ENCODE measurements at places on chromosomes 7 and 10. TPM values are rescaled to one million over a fixed set of nuclear protein-coding genes. Genes with fewer than 3 reads are reported as not detected.

DNA sequence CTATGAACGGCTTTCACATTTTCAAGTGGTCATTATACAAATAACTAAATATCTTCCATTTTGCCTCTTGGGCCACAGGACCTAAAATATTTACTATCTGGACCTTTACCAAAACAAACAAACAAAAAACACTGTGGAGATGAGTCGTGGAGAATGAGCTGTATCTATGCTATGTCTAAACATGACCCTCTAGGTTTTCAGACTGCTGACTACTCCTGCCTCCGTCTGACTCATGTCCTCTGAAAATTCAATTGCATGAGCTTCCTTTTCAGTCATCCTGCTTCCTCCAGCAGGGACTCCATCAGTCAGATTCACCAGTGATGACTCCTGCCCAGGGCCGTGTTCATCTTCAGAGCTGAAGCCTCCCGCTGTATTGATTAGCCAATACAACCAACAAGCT is 96.8 kb downstream of the COL28A1 start:
- DNase-seq: no peak

DNA sequence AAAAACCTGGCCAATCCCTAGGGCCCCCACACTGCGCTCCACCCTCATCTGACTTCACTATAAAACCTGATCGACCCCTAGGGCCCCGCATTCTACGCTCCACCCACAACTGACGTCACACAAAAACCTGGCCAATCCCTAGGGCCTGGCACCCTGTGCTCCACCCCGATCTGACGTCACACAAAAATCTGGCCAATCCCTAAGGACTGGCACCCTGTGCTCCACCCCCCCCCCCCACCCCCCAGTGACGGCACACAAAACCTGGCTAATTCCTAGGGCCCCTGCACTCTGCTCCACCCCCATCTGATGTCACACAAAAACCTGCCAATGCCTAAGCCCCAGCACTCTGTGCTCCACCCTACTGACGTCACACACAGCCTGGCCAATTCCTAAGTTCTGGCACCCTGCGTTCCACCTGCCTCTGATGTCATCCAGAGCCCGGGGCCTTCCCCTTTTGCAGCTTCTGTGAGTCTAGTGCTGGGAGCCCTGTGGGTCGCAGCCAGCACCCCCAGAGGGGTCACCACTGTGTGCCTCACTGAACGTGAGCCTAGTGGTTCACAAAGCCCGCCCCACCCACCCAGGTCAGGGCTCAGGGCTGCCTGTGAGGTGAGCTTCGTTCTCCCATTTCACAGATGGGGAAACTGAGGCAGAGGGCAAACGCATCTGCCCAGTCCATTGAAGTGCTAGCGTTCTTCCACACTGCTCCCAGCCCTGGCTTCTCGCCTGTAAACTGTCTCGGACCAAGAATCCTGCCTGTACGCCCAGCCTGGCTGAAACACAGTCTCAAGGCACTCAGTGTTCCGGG is 40.6 kb downstream of the MICALL2 start:
- DNase-seq: no peak

GRCh38 chr10:36681751-36682632 is 443.4 kb upstream of the ANKRD30A start:
- DNase-seq: no peak

DNA sequence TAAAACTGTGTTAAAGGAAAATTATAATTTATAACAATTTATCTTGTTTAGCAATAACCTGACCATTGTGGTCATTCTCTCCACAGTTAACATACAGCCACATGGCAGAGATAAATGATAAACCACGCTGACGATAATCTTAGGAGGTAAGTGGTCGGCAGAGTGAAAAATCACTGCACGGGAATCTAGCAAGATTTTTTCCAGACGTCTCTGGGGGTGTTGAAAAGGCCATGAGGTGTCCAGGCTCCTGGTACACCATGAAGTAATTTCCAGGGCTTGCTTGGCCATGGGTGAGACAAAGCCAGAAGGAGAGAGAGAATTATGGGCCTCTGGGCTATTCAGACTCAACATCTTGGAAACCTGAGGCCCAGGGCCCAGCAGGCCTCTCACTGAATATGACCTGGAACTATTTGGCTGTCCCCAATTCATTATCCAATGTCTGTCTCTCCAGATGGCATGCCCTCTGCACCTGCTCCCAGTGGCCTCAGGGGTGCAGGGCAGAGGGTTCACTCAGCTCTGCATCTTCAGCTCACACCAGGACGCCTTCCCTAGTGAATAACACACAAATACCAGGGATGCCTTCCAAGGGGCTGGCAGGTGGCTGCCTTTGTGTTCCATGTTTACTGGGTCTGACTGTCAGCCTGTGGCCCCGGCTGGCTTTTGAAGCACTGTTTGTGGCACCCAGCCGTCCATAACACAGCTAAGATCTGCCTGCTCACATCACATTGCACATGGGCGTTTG is 590.4 kb upstream of the PFKP start:
- DNase-seq: no peak

- DNase-seq: no peak
These were observed 15.4 kb upstream of the CTBP2 start for GRCh38 chr10:125175807-125176206.

DNA sequence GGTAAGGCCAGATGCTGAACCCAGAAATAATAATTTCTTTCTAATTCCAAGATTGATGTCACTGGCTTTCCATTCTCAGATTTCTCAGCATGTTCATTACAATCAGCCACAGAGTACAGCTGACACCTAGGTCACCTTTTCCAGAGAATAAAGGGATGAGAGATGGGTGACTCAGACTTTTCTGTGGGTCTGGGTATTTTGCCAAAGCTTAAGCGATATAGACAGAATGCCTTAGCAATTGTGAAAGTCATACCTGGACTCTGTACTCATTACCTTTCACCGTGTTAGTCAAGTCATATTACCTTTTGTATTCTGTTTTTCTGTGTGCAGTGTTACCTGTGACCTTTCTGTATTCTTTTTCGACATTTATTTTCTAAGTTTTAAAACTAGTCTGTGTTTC is 10.6 kb upstream of the PRTFDC1 start:
- DNase-seq: no peak

DNA sequence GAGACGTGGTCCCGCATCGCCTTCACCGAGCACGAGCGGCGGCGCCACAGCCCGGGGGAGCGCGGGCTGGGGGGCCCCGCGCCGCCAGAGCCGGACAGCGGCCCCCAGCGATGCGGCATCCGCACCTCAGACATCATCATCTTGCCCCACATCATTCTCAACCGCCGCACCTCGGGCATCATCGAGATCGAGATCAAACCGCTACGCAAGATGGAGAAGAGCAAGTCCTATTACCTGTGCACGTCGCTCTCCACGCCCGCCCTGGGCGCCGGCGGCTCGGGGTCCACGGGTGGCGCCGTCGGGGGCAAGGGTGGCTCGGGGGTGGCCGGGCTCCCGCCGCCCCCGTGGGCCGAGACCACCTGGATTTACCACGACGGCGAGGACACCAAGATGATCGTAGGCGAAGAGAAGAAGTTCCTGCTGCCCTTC is 737 bp downstream of the CNNM2 start:
- peak; percentile 32 for DNase-seq

- DNase-seq: no peak
These were observed 2.3 kb upstream of the FZD9 start for GRCh38 chr7:73431041-73431835.

DNA sequence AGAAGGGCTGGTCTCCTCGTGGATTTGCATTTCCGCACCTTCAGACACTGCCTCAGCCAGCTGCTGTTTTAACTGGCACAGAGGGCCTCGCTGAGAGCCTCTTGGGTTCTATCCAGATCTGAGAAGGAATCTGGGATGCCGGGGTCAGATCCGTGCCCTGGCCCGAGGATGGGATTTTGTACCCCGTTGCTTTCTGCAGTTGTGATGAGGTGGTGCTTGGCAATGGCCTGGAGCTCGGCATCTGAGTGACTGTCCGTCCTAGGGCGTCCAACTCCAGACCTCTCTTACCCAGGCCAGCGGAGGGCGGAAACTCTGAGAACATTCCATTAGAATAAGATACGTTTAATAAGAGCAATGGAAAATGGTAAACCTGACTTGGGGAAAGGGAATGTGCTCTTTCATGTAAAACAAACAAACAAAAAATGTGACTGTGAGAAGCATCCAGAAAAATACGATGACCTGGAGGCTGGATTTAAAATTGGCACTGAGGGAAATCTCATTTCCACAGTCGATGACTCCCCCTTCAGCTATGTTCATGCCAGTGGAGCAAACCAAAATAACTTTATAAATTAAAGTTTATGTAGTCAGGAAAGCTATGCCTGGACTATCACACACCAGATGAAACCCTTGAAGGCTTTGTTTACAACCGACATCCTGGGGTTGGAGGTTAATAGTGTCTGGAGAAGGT is 39.6 kb downstream of the GRK5 start:
- DNase-seq: no peak

DNA sequence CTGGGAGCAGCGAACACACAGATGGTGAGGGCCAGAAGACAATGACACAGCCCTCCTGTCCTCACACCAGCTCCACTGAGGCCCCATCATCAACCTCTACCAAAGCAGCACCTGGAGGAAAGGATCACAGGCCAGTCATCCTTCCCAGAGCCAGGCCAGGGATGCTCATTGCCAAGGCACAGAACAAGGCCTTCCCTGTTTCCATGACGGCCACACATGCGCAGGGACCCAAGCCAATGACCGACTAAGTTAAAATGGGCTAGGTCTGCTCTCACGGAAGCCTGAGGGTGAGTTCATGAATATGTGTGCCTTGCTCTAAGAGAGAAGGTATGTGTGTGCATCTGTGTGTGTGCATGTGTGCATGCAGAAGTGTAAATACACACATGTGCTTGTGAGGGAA is 39.6 kb downstream of the COBL start:
- DNase-seq: no peak

DNA sequence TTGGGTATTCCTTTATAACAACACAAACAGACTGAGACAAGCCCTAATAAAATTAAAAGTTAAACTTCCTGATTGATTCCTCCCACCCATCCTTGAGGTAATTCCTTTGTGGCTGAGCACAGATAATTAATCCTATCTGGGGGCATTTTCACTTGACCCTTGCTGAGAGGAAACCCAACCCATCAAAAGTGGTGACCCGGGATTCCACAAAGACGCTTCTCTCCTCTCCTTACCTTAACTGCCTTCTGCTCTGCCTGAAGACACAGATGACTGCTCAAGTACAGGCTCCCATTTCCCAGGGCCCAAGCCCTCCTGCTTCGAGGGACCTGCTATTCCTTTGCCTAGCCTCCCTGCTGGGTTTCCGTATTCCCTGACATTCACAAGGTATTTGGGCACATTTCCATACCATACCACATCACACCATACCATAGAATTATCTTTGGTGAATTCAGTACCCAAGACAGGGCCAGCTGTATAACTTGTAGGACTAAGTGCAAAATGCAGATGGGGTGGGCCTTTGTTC is 9.8 kb upstream of the MAPK8 start:
- no peak for DNase-seq

DNA sequence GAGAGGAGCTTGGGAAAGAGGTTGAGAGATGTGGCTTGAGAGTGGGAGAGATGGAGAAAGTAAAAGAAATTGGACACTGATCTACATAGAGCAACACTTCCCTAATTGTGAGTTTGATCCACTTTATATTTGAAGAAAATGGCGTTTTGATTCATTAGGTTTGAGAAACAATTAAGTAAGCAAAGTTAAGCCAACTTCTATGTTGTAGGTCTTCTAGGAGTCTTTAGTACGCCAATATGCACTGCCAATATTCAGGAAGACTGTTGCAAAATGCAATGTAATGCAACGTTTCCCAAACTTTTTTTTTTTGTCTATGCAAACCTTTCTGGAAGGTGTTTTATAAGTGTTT is 7.0 kb upstream of the PRTFDC1 start:
- DNase-seq: no peak

DNA sequence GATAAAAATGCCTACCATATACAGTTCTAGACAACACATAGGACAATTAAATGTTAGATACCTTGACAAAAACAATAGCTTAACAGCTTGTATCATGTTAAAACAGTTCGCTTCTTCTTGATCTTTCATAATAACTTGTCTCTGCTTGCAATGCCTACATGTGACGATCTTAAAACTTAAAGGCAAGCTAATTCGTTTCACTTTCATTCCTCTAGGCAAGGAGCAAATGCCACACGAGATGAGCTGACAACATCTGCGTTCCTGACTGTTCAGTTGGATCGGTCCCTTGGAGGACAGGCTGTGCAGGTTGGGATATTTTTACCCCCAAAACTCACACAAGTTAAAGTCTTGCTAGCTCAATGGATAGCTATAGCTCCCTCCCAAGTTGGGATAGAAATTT is 51.6 kb upstream of the ARL4A start:
- peak; percentile 64 for DNase-seq

- no peak for DNase-seq
These were observed 2.5 kb downstream of the TAS2R5 start for GRCh38 chr7:141792526-141792925.

DNA sequence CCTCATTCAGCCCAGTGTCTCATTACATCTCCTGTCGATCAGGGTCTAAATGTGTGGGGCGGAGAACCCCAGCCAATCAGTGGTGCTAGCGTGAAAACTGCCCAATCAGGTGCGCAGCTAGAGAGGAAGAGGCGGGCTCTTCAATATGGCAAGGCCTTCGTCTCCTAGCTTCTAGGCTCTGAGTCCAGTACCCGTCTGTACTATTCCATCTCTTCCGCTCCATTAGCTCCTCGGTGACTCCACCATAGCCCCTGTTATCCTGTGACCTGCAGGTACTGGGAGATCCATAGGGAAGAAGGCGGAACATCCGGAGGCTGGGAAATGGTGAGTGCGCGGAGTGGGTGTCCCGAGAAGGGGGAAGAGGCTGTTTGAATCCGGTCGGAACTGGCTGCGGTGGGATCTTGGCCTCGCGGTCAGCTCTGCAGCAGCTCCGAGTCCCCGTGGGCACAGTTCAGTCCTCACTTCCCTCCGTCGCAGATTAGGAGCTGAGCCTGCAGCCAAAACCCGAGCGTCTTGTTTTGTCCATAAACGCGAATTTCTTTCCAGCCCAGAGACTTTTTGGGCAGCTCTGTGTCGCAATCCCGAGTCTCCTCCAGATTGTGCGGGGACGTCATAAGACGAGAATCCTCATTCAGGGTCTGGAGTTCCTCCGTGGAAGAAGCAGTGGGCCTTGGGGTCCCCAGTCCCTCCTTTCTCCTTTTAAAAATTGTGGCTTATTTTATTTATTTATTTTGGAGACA is at the start of gene ZNF727:
ZNF727 (plus strand) TSS at position 134 of the 740 bp plus-strand sequence; CDS start at position 322, 188 bp downstream.
- DNase-seq: peak; percentile 43

CYP17A1 gene
- total RNA-seq: not detected

PIK3AP1 gene
- 95.3 TPM for total RNA-seq

CFTR gene
- not detected for total RNA-seq

TMEM176A gene
- total RNA-seq: not detected
